HFFc6 (cell line): ENCODE measurements at places on chromosomes 6 and 20. TPM values are rescaled to one million over a fixed set of nuclear protein-coding genes. Genes with fewer than 3 reads are reported as not detected.

REM1 gene
- total RNA-seq: not detected in 2 replicates

DNA sequence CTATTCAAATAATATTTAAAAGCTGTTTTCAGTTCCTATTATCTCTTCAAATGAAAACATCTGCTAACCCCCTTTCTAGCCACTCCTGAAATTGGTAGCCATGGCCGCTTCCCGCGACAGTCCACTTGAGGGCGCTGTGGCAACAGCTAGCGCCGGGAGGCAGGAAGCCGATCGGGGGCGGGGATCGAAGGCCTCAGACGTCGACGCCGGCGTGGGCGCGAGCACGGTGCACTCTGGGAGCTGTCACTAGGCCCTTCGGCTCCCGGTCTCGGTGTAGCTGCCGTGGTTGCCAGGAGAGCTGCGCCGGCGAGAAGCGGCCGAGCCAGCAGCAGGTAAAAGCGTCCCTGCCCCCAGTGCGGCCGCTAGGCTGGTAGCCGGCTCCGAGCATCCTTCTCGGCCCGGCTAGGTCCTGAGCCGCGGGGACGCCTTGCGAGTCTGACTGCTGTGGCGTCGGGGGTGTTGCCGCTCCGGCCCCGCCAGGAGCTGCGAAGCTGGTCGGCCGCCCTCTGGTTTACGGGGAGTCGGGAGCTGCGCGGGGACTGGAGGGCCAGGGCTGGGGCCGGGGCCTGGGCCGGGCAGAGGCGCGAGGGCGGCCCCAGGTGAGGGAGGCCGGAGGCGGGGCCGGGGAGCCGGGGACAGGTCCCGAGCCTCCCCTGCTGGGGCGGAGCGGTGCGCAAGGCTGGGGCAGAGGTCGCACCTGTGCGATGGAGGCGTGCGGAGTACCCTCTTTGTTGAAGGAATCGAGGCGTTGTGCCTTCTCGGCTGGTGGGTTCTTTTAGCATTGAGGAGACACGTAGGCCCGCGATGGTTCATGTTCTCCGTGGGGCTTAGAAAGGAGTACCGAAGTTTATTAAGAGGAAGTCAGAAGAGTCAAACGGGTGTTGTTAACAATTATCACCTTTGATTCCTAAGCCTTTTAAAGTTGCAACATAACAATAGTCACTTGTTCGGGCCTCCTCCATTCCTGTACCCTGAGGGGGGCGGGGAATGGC, at the start of gene DOP1A:
Gene DOP1A, plus strand, starts transcription at position 224 of the 992 bp plus-strand sequence. CDS start 29,307 bp downstream, outside the sequence.
- no peaks in the 10 kb centered on the region for H3K36me3 ChIP-seq
- peak within 1 kb of the TSS; percentile 71 for H3K27ac ChIP-seq
- no peaks in the 10 kb centered on the region for H3K27me3 ChIP-seq
- H3K4me1 ChIP-seq: peaks cover 56% of the 10 kb centered on the region

DNA sequence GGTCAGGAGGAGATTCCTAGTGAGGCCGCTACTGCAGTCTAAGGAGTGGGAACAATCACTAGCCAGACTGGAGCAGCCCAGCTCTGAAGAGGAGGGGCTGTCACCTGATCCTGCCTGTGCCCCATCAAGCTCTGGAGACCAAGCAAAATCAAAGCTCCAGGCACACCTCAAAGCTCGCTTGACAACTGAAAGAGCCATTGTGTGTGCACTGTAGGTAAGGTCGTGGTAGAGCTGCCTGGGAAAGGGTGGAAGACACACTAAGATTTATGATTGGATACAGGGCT, 58.2 kb downstream of the CSE1L start:
- no peak overlapping the region for H3K27ac ChIP-seq
- DNase-seq: no peak
- H3K4me1 ChIP-seq: no peaks in the 10 kb centered on the region
- H3K4me3 ChIP-seq: no peak overlapping the region
- H3K36me3 ChIP-seq: peaks cover 38% of the 10 kb centered on the region
- H3K27me3 ChIP-seq: no peaks in the 10 kb centered on the region; the same call in 1 of the 2 replicates

SLC2A10 gene
- total RNA-seq: 29.6 to 33.4 TPM (median 30.5 TPM) in 3 replicates

- H3K27me3 ChIP-seq: no peaks in the 10 kb centered on the region; the same call in 1 of the 2 replicates
- no peak for DNase-seq
- no peak overlapping the region for H3K27ac ChIP-seq
- H3K36me3 ChIP-seq: no peaks in the 10 kb centered on the region
- H3K4me1 ChIP-seq: no peaks in the 10 kb centered on the region
- no peak overlapping the region for H3K4me3 ChIP-seq
These were observed 308.2 kb downstream of the PHF3 start for GRCh38 chr6:63943826-63944225.

ME1 gene
- total RNA-seq: 24.8 to 32.1 TPM (median 30.0 TPM) in 3 replicates

MUCL3 gene
- total RNA-seq: not detected in 2 replicates

DNA sequence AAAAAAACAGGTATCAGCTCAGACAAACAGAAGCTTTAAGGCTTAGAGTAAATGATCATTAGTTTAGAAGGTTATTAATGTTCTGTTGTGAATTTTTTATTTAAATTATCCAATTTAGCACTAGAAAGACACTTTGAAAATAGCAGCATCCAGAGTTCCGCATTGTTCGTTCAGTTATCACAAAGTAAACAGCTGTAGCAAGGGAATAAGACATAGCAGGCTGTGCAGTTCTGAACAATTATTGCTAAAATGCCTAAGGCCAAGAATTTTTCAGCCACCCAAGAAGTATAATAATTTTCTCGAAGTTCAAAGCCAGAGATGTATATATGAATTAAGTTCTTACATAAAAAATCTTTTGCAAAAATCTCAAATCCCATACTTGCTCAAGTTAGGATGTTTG, 8.0 kb upstream of the TNFAIP3 start:
- no peak overlapping the region for H3K27ac ChIP-seq
- peaks cover 8% of the 10 kb centered on the region for H3K4me1 ChIP-seq
- no peak for DNase-seq
- no peak overlapping the region for H3K4me3 ChIP-seq
- peaks cover 4% of the 10 kb centered on the region for H3K36me3 ChIP-seq

HUS1B gene
- total RNA-seq: 0.24 TPM in 1 of 3 replicates, not detected in the others
